Calu3 (cell line): ENCODE measurements at places on chromosomes 16 and 17. TPM values are rescaled to one million over a fixed set of nuclear protein-coding genes. Genes with fewer than 3 reads are reported as not detected.
A peak's percentile ranks its signal among the peaks of the same experiment; 100 is the strongest.

CHST5 gene
- 0.42 and 0.64 TPM in 2 replicates for total RNA-seq

SGSH gene
- total RNA-seq, result 32.2 and 50.3 TPM in 2 replicates

CCL11 gene
- total RNA-seq, result not detected in 2 replicates

C1QTNF1 gene
- total RNA-seq, result 3.1 and 3.3 TPM in 2 replicates

MT1G gene
- total RNA-seq, result not detected in 2 replicates

KCNH6 gene
- total RNA-seq, result not detected in 2 replicates

ASPSCR1 gene
- 37.7 and 43.5 TPM in 2 replicates for total RNA-seq

KRT17 gene
- 472 and 593 TPM in 2 replicates for total RNA-seq

DNA sequence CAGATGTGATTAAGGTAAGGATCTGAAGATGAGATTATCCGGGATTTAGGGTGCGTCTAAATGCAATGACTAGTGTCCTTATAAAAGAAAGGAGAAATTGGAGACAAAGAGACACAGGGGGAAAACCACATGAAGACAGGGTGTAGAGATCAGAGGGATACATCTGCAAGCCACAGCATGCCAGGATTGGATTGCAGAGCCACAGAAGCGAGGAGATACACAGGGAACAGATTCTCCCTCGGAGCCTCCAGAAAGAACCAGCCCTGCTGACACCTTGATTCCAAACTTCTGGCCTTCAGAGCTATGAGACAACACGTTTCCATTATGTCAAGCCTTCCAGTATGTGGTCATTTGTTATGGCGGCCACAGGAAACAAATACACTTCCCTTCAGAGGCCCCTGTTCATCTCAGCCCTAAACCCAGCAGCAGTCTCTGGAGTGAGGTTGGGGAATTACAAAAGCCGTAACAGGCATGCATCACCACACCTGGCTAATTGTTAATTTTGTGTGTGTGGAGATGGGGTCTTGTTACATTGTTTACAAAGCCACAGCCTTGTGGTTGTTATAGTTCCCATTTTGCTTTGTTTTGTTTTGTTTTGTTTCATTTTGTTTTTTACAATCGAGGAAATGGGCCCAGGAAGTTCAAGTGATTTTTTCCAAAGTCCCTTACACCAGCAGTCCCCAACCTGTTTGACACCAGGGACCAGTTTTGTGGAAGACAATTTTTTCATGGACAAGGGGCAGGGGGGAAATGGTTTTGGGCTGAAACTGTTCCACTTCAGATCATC is 51.6 kb upstream of the LYRM9 start:
- no peaks in the 10 kb centered on the region for H3K4me1 ChIP-seq
- no peak for DNase-seq
- peaks cover 68% of the 10 kb centered on the region for H3K27me3 ChIP-seq
- H3K36me3 ChIP-seq, result no peaks in the 10 kb centered on the region

GRCh38 chr16:76931186-76931585 is 259.8 kb upstream of the MON1B start:
- no peaks in the 10 kb centered on the region for H3K36me3 ChIP-seq
- no peaks in the 10 kb centered on the region for H3K27me3 ChIP-seq
- H3K4me1 ChIP-seq, result no peaks in the 10 kb centered on the region
- no peak overlapping the region for H3K27ac ChIP-seq
- DNase-seq, result no peak

DNA sequence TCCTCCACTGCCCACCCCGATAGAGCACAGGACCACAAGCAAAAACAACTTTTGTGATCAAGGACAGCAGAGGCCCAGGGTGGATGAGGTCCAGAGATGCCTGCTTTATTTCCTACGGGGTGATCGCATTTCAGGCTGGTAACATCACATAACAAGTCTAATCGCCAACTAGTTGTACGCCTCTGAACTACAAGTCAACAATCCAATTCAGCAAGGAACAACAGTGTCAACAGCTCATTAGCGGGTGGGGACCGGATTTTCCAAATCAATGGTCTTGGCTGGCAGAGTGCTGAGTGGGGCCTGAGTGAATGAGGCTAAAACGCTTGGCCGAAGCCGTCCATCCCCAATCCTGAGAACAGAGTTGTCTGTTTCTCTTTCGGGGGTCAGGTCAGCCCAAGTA is 17.1 kb downstream of the MRM3 start:
- peaks cover 4% of the 10 kb centered on the region for H3K36me3 ChIP-seq
- H3K4me1 ChIP-seq, result no peaks in the 10 kb centered on the region
- no peaks in the 10 kb centered on the region for H3K27me3 ChIP-seq
- DNase-seq, result no peak

- no peak overlapping the region for H3K4me3 ChIP-seq
- H3K36me3 ChIP-seq, result peaks cover 53% of the 10 kb centered on the region
- H3K4me1 ChIP-seq, result no peaks in the 10 kb centered on the region
- H3K27ac ChIP-seq, result no peak overlapping the region
- no peak for DNase-seq
Measured at GRCh38 chr17:31888124-31888523, 13.4 kb downstream of the UTP6 start.

DNA sequence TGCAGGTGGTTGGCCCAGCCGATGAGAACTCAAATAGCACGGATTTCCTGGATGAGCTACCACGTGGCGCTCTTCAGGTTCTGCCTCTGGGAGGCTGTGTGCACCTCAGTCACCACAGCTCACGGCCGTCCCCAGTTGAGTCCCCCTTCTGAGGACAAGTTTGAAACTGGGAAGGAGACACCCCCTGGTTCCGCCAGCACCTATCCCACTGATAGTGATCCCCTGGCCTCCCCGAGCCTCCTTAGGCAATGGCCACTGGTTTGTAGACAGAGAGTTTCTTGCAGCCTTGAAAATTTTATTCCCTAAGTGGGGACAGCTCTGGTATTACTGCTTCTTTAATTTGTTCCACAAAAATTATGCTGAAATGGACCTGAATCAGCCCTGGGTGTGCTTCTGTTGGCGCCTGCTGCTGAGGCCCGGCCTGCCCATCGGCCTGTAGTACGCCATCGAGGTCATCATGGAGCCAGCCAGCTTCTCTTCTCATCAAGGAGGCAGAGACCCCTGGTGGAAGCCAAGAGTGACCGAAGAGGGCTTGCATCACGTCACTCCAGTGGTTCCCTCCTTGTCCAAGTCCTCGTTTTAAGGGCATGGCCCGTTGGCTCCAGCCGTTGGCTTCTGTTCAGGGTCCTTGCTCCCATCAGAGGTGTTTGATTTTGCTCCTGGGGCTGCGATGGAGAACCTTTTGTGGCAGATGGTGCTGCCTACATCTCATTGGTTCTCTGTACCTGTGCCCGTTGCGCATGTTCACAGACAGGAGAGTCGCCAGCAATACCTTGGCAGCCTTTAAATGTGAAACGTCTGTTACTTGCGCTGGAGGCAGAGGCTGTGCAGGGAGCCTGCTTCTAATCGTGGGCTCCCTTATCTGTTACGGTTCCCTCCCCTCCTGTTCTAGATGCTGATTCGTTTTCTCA is 9.3 kb downstream of the SMCR8 start:
- no peaks in the 10 kb centered on the region for H3K27me3 ChIP-seq
- H3K36me3 ChIP-seq, result peaks cover 24% of the 10 kb centered on the region
- no peak overlapping the region for H3K4me3 ChIP-seq

DNA sequence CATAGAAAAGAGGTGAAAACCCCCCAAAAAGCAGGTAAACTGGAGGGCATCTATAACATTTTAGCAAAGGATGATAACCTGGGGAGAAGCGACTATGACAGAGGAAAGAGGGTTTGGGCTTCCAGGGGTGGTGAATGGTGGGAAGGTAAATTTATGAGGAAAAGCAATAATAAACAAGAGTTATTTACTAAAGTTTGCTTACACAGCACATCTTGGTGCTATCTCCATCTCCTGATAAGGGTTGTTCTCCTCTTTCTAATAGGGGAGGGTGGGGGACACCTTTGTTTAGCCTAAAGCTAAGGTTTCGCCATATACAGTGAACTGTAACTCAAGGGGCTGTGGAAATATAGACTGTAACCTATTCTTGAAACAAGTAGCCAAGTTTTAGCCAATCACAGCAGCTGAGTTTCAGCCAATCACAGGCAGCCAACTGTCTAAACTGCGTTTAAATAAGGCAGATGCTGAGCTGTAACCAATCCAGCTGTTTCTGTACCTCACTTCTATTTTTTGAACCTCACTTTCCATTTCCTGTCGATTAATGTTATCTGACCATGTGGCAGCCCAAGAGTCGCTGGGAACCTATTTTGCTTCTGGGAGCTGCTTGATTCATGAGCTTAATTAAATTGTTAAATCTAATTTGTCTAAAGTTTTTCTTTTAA is 191.8 kb downstream of the MAP2K6 start:
- DNase-seq, result no peak
- no peaks in the 10 kb centered on the region for H3K4me1 ChIP-seq
- no peak overlapping the region for H3K27ac ChIP-seq
- no peak overlapping the region for H3K4me3 ChIP-seq
- H3K36me3 ChIP-seq, result no peaks in the 10 kb centered on the region

GRCh38 chr17:39928858-39929645 is 1.5 kb downstream of the LRRC3C start:
- peaks cover 10% of the 10 kb centered on the region for H3K27me3 ChIP-seq
- peaks cover 57% of the 10 kb centered on the region for H3K4me1 ChIP-seq
- peaks cover 57% of the 10 kb centered on the region for H3K36me3 ChIP-seq
- peak overlapping the region; percentile 74 for H3K4me3 ChIP-seq
- peak overlapping the region; percentile 66 for H3K27ac ChIP-seq

GRCh38 chr16:4082474-4083044 is 33.7 kb downstream of the ADCY9 start:
- no peaks in the 10 kb centered on the region for H3K36me3 ChIP-seq
- H3K27ac ChIP-seq, result no peak overlapping the region
- no peak for DNase-seq
- peaks cover 23% of the 10 kb centered on the region for H3K4me1 ChIP-seq

DNA sequence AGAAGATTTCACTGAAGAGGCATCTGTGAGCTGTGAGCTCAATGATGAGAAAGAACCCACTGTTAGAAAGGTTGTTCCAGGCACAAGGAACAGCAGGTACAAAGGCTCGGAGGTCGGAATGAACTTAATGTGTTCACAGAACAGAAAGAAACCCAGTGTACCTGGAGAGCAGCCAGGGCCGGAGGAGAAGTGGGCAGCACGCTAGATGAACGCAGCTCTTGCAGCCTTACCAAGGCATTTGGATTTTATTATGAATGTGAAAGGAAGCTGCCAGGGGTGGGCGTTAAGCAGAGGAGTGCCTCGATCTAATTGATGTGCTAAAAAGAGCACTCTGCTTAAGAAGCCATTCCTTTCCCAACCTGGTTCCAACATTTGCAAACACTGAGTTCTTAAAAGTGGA is 19.0 kb downstream of the EEF2K start:
- H3K4me1 ChIP-seq, result no peaks in the 10 kb centered on the region
- H3K4me3 ChIP-seq, result no peak overlapping the region
- no peak overlapping the region for H3K27ac ChIP-seq
- peaks cover 11% of the 10 kb centered on the region for H3K36me3 ChIP-seq

GRCh38 chr16:55392701-55393100 is 68.7 kb downstream of the IRX6 start:
- H3K4me3 ChIP-seq, result no peak overlapping the region
- DNase-seq, result no peak
- H3K27ac ChIP-seq, result no peak overlapping the region

DNA sequence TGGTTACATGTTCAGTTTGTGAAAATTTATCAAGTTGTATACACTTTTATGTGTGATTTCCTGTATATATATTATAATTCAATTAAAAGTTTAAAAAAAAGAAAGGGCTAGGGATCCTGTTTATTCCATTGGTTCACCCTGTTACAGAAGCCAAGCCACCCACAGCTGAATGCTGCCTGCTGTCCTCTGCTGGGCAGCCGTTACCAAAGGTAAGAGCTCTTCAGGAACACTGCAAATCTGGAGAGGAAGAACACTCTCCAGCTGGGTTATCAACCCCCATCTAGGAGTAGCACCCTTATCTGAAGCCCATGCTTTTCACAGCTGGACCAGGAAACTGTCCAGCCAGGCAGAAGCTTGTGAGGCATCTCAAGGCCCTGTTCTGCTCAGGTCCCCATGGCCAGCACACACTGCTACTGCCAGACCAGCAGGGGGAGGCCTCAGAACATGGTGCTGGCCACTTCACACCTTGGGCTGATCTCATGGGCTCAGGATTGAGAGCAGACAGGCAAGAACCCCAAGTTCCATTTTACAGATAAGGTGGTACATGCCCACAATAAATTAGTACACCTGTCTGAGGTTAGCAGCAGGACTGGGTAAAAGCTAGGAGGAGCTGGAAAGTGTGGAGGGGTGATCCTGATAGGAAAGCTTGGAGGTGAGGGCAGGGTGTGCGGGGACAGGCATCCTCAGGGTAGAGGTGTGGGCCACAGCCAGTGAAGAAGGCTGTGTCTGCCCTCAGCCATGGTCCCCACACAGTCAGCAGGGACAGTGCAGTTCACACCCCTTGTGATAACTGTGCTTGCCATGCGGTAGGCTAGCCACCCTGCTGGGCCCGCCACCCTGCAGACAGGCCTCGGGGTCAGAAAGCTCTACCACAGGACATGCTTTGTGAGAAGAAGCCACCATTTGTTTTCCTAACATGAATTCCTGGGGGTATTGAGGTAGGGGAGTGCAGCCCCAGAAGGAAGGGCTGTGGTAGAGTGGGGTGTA is 54.3 kb upstream of the SREBF1 start:
- H3K36me3 ChIP-seq, result no peaks in the 10 kb centered on the region
- no peak overlapping the region for H3K4me3 ChIP-seq
- no peaks in the 10 kb centered on the region for H3K4me1 ChIP-seq
- H3K27ac ChIP-seq, result no peak overlapping the region

- no peak for DNase-seq
- peaks cover 13% of the 10 kb centered on the region for H3K4me1 ChIP-seq
- H3K36me3 ChIP-seq, result no peaks in the 10 kb centered on the region
- peak overlapping the region; percentile 16 for H3K27ac ChIP-seq
- no peak overlapping the region for H3K4me3 ChIP-seq
Measured at GRCh38 chr16:53865494-53865863, 161.5 kb downstream of the FTO start.

DNA sequence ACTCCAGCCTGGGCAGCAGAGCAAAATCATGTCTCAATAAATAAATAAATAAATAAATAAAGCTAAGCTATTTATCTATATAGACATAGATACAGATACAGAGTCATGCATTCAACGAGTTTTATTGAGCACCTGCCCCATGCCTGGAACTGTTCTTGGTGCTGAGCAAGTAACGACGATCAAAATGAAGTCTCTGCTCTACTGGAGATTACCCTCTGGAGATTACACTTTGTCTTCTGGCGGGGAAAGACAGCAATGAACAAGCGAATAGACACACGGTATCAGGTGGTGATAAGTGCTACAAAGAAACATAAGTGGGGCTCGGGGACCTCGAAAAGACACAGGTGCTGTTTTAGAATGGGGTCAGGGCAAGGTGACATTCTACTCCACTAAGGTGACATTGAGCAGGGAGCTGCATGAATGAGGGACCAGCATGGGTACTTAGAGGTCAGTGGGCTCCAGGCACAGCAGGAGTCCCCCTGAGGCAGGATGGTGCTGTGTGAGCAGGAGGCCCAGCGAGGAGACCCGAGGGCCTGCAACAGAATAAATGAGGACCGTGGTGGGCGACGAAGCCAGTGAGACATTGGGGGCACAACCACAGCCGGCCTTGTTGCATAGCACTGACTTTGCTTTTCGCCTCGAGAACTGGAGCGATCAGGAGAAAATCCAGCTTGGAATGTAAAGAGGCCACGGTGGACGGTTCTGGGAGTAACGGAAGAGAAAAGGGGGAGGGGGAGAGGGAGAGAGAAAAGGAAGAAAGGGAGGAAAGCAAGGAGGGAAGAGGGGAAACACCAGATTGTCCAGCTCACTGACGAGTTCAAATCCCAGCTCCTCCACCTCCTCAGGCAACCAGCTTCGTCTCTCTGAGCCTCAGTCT is 42.4 kb upstream of the MEAK7 start:
- no peaks in the 10 kb centered on the region for H3K4me1 ChIP-seq
- H3K4me3 ChIP-seq, result no peak overlapping the region
- no peaks in the 10 kb centered on the region for H3K27me3 ChIP-seq
- H3K36me3 ChIP-seq, result no peaks in the 10 kb centered on the region

- H3K4me3 ChIP-seq, result no peak overlapping the region
- H3K27me3 ChIP-seq, result peaks cover 100% of the 10 kb centered on the region
- H3K36me3 ChIP-seq, result no peaks in the 10 kb centered on the region
- H3K27ac ChIP-seq, result no peak overlapping the region
Measured at GRCh38 chr16:86343027-86343795, 167.1 kb upstream of the FOXF1 start.
